ENCODE measurements at places on chromosomes 1 and 21.

DNA sequence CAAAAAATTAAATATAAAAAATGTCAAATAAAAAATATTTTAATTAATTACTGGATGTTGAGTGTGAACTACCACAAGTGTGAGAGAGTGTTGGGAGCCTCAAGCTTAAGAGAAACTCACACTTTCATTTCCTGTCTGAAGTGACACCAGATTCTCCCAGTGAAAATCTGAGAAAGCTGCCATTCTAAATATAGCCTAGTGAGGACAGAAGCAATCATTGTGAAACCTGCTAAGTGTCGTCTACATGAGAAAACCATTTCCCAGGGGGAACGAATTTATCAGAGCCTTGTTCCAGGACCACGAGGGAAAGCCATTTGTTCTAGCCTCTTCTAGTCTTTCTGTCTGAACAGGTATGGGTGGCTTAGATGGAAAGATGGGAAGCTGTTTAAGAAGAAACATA lies 329.3 kb upstream of the PRMT6 start:
- no peaks in the 10 kb centered on the region for H3K27me3 ChIP-seq
- H3K36me3 ChIP-seq, result no peaks in the 10 kb centered on the region
- no peak overlapping the region for H3K4me3 ChIP-seq

- no peak overlapping the region for H3K4me3 ChIP-seq
- no peaks in the 10 kb centered on the region for H3K36me3 ChIP-seq
- DNase-seq, result peak; percentile 42
Measured at GRCh38 chr21:17775431-17776126, 43.6 kb downstream of the C21orf91 start.

- DNase-seq, result no peak
- H3K27me3 ChIP-seq, result peaks cover 46% of the 10 kb centered on the region
- H3K36me3 ChIP-seq, result no peaks in the 10 kb centered on the region
- H3K4me1 ChIP-seq, result no peaks in the 10 kb centered on the region
Measured at GRCh38 chr21:44603109-44603875, 2.9 kb downstream of the KRTAP10-7 start.

DNA sequence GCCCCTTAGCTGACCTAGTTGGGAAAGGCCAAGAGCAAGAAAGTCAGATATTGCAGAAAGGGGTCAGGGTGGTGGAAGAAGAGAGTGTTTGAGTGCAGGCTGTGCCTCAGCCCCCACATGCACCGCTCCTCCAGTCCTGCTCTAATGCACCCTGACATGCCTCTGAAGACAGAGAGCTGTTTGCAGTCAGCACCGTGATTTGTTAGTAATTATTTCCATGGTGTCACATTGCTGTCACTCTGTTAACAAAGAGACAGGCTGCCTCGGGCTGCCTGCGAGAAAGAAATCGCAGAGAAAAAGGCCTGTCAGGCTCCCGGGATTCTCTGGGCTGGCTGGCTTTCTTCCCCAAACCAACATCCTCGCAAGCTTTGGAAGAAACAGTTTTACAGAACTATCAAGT lies 58.3 kb downstream of the ERI3 start:
- peaks cover 10% of the 10 kb centered on the region for H3K4me1 ChIP-seq
- no peaks in the 10 kb centered on the region for H3K36me3 ChIP-seq
- DNase-seq, result no peak

GRCh38 chr21:32044205-32045180 lies 171.7 kb downstream of the HUNK start:
- no peaks in the 10 kb centered on the region for H3K36me3 ChIP-seq
- no peak overlapping the region for H3K4me3 ChIP-seq
- no peak overlapping the region for H3K27ac ChIP-seq
- no peaks in the 10 kb centered on the region for H3K27me3 ChIP-seq

- H3K4me1 ChIP-seq, result no peaks in the 10 kb centered on the region
- H3K27me3 ChIP-seq, result no peaks in the 10 kb centered on the region
- H3K36me3 ChIP-seq, result no peaks in the 10 kb centered on the region
Measured at GRCh38 chr1:9903801-9904527, 6.1 kb downstream of the CTNNBIP1 start.

DNA sequence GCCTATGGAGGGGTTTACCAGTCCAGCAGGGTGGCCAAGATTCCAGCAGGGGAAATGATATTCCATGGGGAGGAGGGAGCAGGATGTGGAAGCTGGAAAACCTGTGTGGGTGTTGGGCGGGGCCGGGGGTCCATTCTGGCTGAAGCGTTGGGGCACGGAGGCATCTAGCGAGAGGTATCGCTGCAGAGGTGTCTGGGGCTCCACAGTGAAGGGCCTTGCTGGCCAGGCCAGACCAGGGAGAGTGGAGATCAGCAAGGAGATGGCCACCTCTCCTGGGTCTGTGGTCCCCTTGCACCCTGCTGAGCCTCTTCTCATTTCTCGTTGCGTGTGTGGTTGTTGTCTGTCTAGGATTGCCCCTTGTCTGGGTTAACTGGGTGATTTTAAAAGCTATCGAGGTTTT lies 6.2 kb downstream of the COQ8A start:
- H3K4me1 ChIP-seq, result peaks cover 51% of the 10 kb centered on the region
- no peak for DNase-seq
- no peaks in the 10 kb centered on the region for H3K36me3 ChIP-seq
- no peak overlapping the region for H3K4me3 ChIP-seq
- H3K27me3 ChIP-seq, result no peaks in the 10 kb centered on the region
- H3K27ac ChIP-seq, result peak overlapping the region; percentile 82

DNA sequence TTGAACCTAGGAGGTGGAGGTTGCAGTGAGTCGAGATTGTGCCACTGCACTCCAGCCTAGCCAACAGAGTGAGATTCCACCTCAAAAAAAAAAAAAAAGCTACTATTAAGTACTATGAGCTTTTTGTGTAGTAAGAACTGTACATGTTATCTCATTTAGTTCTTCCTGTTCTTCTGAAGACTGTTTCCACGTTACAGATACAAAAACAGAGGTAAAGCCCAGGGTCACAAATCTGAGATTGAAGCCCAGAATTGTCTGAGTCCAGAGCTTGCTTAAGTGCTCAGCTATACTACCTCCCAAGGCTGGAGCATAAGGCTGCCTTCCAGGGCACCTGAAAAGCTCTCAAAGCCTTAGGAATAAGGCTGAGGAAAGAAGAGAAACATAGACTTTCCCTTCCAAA lies 2.9 kb downstream of the FABP3 start:
- no peaks in the 10 kb centered on the region for H3K36me3 ChIP-seq
- no peaks in the 10 kb centered on the region for H3K27me3 ChIP-seq
- H3K4me1 ChIP-seq, result peaks cover 53% of the 10 kb centered on the region
- no peak overlapping the region for H3K4me3 ChIP-seq
- H3K27ac ChIP-seq, result no peak overlapping the region

DNA sequence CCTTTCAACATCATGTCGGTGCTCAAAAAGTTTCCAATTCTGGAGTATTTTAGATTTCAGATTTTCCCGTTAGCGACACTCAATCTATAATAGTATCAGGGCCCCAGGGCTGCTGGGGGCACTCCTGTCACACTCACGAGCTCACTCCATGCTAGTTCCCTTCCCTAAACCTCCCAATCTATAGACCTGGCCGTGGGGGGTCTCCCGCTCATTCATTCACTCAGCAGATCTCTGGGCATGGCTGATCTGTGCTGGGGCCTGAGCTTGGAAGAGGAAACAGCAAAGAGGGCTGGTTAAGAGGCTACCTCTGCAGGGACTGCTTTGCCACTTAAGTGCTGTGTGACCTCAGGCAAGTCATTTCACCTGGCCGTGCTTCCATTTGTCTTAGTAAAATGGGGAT lies 46.8 kb upstream of the LAPTM5 start:
- H3K4me3 ChIP-seq, result no peak overlapping the region
- no peak overlapping the region for H3K27ac ChIP-seq
- peaks cover 12% of the 10 kb centered on the region for H3K4me1 ChIP-seq
- peaks cover 19% of the 10 kb centered on the region for H3K27me3 ChIP-seq
- H3K36me3 ChIP-seq, result no peaks in the 10 kb centered on the region

GRCh38 chr1:245978915-245979314 lies 528.2 kb downstream of the SMYD3 start:
- no peaks in the 10 kb centered on the region for H3K4me1 ChIP-seq
- no peaks in the 10 kb centered on the region for H3K27me3 ChIP-seq
- no peak overlapping the region for H3K27ac ChIP-seq
- no peak for DNase-seq

DNA sequence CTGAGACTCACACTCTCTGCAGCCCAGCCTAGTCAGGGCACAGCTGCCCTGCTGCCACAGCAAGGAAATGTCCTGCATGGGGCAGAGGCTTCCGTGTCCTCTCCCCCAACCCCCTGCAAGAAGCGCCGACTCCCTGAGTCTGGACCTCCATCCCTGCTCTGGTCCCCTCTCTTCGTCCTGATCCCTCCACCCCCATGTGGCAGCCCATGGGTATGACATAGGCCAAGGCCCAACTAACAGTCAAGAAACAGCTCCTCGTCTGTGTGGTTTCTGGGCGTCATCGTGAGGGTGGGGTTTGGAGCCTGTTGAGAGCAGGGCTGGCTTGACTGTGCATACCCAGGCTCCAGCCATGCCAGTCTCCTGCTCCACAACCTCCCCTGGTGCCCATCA lies 19.5 kb downstream of the FAAH start:
- no peak overlapping the region for H3K27ac ChIP-seq
- no peak overlapping the region for H3K4me3 ChIP-seq
- no peaks in the 10 kb centered on the region for H3K36me3 ChIP-seq
- no peaks in the 10 kb centered on the region for H3K4me1 ChIP-seq

DNA sequence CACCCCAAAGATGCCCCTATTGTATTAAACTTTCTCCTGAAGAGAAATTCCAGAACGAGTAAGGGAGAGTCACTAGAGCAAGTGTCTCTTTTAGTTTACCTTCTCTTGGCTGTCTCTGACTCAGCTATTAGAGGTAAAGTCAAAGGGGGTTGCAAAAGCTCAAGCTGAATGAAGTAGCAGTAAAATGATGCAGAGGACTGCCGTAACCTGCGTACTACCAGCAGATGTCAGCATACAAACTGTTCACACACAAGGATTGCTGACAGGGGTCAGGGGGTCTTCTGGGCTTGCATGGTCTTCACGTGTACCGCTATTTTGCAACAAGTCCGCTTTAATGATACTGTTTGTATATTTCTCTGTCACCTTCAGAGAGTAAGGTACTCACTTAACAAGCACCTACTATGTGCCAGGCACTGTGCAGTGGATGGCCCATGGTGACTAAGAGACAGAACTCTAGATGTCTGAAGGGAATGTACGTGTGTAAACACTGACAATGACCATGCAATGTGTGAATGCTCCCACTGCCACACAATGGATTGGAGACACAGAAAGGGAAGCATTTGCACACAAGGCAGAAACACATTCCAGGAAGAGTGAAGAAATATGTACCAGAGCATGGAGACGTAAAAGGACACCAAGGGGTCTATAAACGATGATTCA lies 34.9 kb downstream of the CHML start:
- H3K27me3 ChIP-seq, result no peaks in the 10 kb centered on the region
- no peaks in the 10 kb centered on the region for H3K4me1 ChIP-seq
- no peak overlapping the region for H3K27ac ChIP-seq
- no peaks in the 10 kb centered on the region for H3K36me3 ChIP-seq
- no peak overlapping the region for H3K4me3 ChIP-seq

GRCh38 chr21:33441489-33442477 lies 38.0 kb downstream of the TMEM50B start:
- H3K4me1 ChIP-seq, result peaks cover 5% of the 10 kb centered on the region
- peaks cover 23% of the 10 kb centered on the region for H3K36me3 ChIP-seq
- H3K27ac ChIP-seq, result peak overlapping the region; percentile 43
- H3K27me3 ChIP-seq, result no peaks in the 10 kb centered on the region
- peak; percentile 59 for DNase-seq

GRCh38 chr1:33049371-33049770 lies 12.7 kb upstream of the AK2 start:
- no peak overlapping the region for H3K27ac ChIP-seq
- H3K27me3 ChIP-seq, result no peaks in the 10 kb centered on the region
- H3K36me3 ChIP-seq, result no peaks in the 10 kb centered on the region
- DNase-seq, result no peak
- H3K4me3 ChIP-seq, result no peak overlapping the region
